NCI-H1105 treated with DMSO at 0.1 percent for 48 hours (cell line): ENCODE measurements at places on chromosomes 12 and 14.

DNA sequence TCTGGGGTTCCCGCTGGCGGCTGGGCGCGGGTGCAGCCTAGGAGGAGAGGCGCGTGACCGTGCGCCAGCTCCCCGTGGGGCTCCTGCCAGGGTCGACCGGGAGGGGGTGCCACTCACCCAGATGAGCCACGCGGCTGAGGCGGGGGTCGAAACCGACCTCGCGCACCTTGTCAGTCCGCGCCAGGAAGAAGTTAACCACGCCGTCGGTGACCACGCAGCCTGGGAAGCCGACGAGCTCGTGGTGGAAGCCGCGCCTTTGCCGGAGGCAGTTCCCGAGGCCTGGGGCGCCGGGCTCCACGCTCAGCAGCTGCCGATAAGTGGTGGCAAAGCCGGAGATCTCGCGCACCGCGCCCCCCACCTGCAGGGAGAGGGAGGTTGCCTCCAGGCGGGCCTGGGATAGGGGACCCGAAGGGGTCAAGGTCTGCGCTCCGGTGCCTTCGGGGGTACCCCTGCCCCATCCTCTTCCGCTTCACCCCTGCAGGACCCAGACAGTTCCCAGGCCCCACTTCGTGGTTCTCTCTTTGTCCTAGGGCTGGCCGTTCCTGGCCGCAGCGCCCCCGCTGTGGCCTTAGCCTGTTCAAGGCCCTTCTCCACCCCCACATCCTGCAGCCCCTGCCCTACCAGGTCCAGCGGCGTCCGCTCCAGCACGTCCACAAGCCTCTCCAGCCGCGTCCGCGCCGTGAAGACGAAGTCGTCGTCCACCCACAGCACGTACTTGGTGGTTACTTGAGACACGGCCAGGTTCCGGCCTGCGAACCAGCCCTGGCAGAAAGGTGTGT is 5.3 kb downstream of the B4GALNT1 start:
- no peak for DNase-seq

DNA sequence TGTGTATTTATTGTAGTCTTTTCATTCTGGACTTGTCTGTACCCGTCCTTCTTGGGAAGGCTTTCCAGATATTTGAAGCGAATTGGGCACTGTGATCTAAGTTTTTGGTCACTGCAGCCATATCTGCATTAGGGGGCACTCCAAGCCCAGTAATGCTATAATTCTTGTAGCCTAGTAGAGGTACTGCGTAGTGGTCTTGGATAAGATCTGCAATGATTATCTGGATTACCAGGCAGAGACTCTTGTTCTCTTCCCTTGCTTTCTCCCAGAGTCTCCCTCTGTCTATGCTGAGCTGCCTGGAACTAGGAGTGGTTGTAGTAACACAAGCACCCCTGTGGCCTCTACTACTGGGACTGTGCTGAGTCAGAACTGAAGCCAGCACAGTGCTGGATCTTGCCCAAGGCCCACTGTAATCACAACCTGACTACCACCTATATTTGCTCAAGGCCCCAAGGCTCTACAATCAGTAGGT is 30.0 kb downstream of the SLC38A2 start:
- no peak for DNase-seq

- no peak for DNase-seq
Observed at GRCh38 chr14:21882226-21882625, 208.6 kb upstream of the OR4E1 start.

- DNase-seq = no peak
Observed at GRCh38 chr12:91874086-91874865, 271.4 kb downstream of the BTG1 start.

- DNase-seq = no peak
Observed at GRCh38 chr12:127655691-127656090, 611.3 kb upstream of the TMEM132C start.

DNA sequence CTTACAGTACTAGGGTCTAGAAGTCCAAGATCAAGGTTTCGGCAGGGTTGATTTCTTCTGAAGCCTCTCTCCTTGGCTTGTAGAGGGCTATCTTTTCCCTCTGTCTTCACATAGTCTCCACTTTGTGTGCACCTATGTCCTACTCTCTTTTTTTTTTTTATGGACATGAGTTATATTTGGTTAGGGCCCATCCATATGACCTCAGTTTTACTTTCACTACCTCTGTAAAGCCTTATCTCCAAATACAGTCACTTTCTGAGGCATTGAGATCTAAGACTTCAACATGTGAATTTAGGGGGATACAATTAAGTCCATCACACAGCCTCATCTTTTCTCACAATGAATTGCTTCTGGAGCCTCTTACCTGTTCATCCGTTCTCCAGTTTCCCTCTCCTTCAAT is 5.9 kb upstream of the SPTB start:
- DNase-seq = no peak

DNA sequence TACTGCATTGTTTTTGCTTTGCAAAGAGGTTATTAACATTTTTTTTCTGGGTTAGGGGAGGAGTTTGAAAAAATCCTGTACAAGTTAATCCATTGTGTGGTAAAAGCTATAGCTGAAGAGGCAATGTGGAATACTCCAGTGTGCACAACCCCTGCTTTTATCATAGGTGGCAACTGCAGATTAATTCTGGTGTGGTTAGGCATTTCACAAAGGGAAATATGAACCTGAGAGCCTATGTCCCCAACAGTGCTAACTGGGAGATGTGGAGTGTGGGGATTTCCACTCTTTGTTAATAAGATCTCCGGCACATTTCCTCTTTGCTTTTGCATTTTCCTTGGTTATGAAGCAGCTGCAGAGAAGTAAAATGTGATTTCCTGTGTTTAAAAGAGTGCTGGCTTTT is 33.6 kb downstream of the PRORP start:
- DNase-seq = no peak

GRCh38 chr12:48070033-48070432 is 35.8 kb downstream of the SENP1 start:
- DNase-seq = no peak

- no peak for DNase-seq
Observed at GRCh38 chr14:100135784-100136183, 23.7 kb downstream of the DEGS2 start.

DNA sequence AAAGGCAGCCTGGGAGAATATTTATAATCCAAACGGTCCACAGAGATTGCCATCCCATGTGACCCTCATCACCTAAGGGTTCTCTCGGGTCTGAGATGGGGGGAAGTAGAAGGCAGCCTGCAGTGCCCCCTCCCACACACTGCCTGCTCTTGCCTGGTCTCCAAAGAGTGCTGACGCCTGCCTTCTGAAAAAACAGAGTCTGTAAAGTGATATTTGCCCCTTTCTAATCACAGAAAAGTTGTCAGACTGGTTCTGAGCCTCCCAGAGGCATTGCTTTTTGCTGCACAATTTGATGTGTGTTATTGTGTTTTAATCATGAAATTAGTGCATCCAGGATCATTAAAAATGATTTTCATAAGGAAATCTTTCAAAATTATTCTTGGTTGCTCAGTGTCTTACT is 59.2 kb downstream of the TMEM30B start:
- peak; percentile 86 for DNase-seq

DNA sequence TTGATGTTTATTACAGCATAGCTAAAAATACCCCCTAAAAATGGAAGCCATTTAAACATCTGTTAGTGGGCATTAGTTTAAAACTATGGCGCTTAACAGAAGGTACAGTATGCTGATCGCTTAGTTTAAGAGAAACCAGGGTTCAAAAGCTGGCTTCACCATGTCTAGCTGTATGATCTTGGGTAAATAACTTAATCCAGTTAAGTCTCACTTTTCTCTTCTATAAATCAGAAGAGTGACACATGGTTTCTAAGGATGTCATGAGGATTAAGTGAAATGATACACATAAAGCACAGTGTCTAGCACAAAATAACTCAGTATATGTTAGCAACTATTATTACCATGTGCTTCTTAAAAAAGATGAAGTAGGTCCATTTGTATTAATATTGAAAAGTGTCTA is 38.7 kb downstream of the STK38L start:
- no peak for DNase-seq

GRCh38 chr14:60862283-60862682 is 118.6 kb downstream of the TRMT5 start:
- peak; percentile 68 for DNase-seq
